ENCODE measurements at places on chromosomes 4 and X.

DNA sequence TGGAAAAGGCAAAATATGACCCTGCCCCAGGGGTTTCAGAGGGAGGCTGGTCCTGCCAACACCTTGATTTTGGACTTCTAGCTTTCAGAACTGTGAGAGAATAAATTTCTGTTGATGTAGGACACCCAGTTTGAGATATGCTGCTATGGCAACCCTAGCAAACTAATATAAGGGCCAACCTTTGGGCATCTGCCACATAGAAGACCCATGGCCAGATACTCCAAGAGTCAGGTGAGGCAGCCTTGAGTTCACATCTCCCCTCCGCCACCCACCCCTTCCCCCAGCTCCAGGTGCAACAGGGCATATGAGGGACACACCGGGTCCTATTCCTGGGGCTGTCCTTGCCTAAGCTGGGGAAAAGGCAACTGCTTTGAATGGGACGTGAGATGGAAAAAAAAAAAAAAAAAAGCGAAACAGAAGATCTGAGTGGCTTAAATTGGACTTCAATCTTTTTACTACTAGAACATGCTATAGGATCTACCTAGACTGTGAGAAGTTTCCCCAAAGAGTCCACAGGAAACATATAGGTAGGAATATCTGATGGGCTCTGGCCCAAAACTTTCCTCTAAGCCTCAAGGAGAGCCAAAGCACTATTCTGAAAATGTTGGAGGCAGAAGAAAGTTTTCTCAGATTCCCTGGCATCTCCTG is 56.5 kb upstream of the PROM1 start:
- ATAC-seq = no peak

DNA sequence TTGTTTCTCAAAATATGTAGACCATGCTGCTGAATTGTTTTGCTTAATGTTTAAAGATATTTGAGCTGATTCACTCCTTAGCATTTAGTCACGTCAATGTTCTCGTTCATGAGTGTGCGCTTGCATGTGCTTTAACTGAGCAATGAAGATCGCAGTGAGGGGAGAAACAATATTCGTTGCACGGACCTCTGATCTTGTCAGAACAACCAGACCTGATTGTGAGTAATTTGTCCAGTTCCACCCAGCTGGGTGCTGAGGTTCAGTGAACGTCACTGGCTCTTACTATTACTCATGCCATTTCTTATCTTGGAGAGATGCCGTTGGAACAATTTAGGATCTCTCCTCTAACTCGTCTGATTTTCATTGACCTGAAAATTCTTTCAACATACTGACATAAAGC is 15.0 kb upstream of the PRKX start:
- no peak for ATAC-seq

- no peak for ATAC-seq
These were observed 75.4 kb downstream of the LIMCH1 start for GRCh38 chr4:41613386-41613785.

DNA sequence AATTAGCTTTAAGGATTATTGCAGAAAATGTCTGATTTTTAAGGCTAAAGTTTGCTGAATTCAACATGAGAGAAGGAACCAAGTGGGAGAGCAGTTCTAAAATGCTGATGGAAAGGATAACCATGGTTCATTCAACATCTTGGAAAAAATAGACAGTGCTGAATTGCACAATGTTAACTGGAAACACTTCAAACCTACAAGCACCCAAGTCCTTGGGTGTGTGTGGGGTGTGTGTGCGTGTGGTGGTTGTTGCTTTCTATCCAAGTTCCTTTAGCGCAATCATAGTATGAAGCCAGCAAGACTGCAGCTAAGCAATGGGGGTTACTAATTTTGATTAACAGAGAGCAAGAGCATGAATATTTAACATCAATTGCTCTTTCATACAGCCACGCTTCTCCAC is 29.3 kb upstream of the SCOC start:
- ATAC-seq = no peak

DNA sequence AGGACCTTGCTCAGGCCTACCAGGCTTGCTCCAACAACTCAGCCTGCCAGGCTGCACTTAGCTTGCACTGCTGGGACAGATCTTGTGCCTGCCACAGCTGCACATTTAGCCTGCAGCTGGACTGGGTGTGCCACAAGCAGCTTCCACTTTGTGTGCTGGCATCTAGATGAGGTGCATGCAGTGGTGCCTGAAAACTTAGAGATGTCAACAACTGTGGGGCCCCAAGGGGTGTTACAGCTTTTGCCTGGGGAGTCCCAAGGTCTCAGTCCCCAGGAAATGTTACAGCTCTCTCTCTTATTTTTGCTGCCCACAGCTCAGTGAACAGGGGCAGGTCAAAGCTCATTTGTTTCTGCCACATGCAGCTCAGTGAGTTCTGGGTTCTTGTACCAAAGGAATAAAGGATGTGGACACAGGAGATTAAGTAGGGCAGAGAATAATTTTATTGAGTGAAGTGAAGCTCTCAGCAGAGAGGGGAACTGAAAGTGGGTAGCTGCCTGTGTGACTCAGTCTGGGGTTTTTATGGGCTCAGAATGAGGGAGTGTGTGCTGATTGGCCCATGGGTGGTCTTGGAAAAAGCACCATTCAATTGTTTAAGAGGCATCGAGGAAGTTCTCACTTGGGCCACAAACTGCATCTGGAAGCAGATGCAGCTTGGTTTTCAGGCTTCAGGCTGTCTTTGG is 828.3 kb downstream of the TECRL start:
- no peak for ATAC-seq

GRCh38 chrX:21856504-21856903 is 717 bp downstream of the YY2 start:
- ATAC-seq = no peak

- no peak for ATAC-seq
These were observed 1.5 kb upstream of the GDPD2 start for GRCh38 chrX:70421618-70422017.

GRCh38 chrX:13432414-13433297 is 112.8 kb upstream of the ATXN3L start:
- ATAC-seq = no peak

- no peak for ATAC-seq
These were observed 2412.8 kb downstream of the ARAP2 start for GRCh38 chr4:33831442-33832066.

- no peak for ATAC-seq
These were observed 271.8 kb upstream of the ARX start for GRCh38 chrX:25287521-25287920.

DNA sequence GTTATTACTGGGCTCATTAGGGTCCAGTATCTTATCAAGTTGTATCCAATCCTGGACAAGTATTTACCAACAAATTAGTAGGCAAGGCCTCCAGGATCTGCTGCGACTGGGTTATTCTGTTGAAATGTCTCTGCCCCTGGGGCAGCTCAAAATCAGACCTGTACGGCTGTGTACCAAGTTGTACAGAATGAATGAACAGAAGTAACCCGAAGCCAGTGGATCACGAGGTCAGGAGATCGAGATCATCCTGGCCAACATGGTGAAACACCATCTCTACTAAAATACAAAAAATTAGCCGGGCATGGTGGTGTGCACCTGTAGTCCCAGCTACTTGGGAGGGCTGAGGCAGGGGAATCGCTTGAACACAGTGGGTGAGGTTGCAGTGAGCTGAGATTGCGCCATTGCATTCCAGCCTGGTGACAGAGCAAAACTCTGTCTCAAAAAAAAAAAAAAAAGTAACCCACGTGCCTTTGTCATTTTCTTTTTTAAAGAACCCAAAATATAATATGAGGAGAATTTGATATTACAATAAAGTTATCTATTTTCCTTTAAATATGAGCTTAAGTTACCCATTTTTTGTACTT is 127.3 kb downstream of the CBR4 start:
- no peak for ATAC-seq

DNA sequence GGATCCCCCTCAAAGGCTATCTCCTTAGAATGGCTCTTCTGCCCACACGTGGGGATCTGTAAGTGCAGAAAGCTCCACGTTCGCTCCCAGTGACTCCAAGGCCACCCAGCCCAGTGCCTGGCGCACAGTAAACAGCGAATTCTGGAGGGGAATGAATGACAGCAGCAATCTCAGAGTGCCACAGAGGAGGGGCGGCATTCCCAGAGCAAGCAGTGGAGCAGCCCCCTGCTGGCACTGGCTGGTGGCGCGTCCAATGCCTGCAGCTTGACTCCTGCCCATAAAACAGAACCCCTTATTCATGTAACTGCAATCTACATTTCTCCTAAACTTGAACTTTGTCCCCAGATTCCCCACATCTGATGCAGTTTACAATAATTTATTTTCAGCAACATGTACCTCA is 6.9 kb upstream of the HELT start:
- no peak for ATAC-seq

- ATAC-seq = no peak
These were observed 49.7 kb upstream of the GAB1 start for GRCh38 chr4:143286701-143287571.

GRCh38 chrX:17818726-17819125 is 42.4 kb downstream of the RAI2 start:
- ATAC-seq = no peak

GRCh38 chr4:54651050-54651449 is 6.7 kb upstream of the KIT start:
- no peak for ATAC-seq

DNA sequence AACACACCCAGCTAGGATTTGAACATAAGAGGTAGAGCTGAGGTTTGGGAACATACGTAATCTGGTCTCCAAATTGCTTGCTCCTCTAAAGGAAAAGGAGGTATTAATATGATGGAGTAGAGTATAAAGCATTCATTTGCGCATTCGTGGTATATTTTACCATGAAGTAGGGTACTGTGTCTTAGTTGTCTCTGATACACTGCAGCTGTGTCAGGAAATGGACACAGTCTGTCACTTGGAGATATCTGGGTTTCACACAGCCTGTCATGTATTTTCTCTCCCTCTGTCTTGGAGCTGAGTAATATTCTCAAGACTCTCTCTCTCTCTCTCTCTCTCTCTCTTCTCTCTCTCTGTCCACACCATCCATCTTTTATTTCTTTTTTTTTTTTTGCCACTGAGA is 274.8 kb upstream of the UGT8 start:
- ATAC-seq = peak; percentile 25

- no peak for ATAC-seq
These were observed 436.6 kb downstream of the SPRY1 start for GRCh38 chr4:123833171-123833643.

DNA sequence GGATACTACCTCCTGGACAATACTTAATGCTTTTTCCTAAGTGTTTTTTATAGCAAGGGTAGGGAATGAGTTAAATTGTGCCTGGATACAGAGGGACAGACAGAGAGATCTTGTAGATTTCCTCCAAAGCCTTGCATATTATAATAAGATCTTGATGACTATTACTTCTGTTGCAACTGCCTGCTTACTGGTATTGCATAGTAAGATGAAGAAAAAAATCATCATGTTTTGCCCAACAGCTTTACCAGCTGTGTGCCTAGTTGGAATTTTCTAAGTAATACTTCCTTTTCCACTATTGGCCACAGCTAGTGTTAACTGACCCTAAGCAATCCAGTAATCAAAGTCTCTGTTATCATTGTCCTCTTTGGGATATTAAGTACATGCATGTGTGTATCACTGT is 139.0 kb downstream of the DCK start:
- no peak for ATAC-seq

DNA sequence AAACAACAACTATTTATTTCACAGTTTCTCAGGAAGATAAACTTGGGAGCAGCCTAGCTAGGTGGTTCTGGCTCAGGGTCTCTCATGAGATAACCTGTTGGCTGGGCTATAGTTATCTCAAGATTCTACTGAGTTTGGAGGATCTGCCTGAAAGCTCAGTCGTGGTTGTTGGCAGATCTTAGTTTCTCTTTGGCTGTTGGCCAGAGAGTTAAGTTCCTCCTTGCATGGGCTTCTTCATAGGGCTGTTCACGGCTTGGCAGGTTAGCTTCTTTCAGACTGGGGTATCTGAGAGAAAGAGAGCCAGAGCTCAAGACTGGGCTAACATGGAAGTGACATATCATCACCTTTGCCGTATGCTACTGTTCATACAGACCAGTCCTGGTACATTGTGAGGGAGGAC is 28.7 kb downstream of the SEC24B start:
- no peak for ATAC-seq

DNA sequence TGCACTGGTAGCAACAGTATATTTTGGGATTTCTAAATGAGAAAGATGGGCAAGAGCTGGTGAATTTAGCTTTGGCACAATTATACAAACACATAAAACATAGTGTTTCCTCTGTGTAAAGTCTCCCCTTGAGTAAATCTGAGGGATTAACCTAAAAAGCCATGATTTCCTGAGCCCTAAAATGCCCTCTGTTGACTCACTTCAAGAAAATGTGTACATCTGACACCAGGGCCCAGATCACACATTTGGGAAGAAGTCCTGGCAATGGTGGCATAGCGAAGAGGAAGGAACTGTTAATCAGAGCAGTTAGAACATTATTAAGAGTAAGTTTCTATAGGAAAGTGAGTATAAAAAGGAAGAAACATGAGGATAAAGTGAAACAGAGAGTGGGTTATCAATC is 338.5 kb downstream of the SPOCK3 start:
- no peak for ATAC-seq

- ATAC-seq = no peak
These were observed 25.3 kb upstream of the SLITRK2 start for GRCh38 chrX:145792281-145792680.

GRCh38 chrX:154308108-154308946 is 12.7 kb downstream of the TKTL1 start:
- peak; percentile 68 for ATAC-seq

GRCh38 chrX:1138476-1139184 is 73.8 kb downstream of the CRLF2 start:
- ATAC-seq = no peak

Measured in stimulated activated memory B cell treated with anti-CD40 and anti-IgM and Interleukin-4, amounts not matched to agents 10 μg/mL and 1 μg/mL and 100 μg/mL, for 72 hours (primary cell).